ENCODE measurements at places on chromosomes 11 and 22.

DNA sequence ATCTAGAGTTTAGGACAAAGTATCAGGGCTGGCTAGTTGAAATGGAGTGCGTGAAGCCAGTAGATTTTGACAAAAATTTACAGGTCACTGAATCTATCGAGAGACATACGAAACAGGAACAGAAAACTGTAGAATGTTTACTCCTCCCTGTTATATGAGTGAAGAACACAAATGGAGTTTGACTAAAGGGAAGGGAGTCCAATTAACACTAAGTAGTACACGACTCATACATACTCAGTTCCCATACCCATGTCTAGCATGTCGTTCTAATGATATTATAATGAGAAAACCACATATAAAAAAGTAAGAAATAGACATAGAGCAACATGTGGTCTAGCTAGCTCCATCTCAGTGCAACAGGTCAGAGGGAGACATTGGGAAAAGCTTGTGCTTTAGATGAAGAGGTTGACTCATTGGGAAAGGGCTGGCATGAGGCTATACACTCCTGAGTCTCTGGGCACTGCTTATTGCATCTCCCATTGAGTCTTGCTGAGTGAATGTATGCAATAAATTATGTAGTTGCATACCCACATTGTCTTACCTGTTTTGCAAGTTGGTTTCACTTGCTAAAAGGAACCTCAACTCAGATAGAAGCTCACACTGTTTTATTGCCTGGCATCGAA is 43.5 kb downstream of the CD44 start:
- DNase-seq = no peak

- no peak for DNase-seq
These were observed 105.0 kb downstream of the FAT3 start for GRCh38 chr11:92329646-92330045.

GRCh38 chr22:17823226-17823625 is 49.0 kb upstream of the BID start:
- no peak for DNase-seq

DNA sequence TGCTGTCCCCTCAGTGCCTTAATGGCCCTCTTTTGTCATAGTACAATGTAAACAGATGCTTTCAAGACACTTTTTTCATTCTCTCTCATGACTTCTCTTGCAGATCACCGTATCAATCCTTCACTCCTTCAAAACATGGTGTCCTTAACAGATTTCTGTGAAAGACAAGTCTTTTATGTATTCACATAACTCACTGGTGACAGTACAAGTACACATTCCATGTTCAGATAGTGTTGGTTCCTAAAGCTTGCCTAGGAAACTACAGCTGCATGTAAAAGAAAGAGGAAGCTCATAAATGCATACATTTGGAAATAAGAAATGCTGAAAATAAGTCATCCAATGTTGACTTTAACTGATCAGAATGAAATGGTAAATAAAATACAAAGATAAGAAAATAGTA is 5.0 kb upstream of the OR52E6 start:
- DNase-seq = no peak

- DNase-seq = no peak
These were observed at the start of gene TMEM123 for GRCh38 chr11:102452461-102453301. TMEM123 (minus strand) TSS chr11:102452765; CDS start chr11:102452623, 142 bp downstream.

GRCh38 chr11:96098511-96099241 is 174.8 kb upstream of the MTMR2 start:
- DNase-seq = no peak

- no peak for DNase-seq
These were observed 56.9 kb upstream of the WNT11 start for GRCh38 chr11:76263166-76263565.

GRCh38 chr11:14424096-14424495 is 65.1 kb upstream of the RRAS2 start:
- DNase-seq = no peak
